Substantia nigra (tissue), 51 donors: ENCODE measurements at places on chromosomes 1 and 21.

DNA sequence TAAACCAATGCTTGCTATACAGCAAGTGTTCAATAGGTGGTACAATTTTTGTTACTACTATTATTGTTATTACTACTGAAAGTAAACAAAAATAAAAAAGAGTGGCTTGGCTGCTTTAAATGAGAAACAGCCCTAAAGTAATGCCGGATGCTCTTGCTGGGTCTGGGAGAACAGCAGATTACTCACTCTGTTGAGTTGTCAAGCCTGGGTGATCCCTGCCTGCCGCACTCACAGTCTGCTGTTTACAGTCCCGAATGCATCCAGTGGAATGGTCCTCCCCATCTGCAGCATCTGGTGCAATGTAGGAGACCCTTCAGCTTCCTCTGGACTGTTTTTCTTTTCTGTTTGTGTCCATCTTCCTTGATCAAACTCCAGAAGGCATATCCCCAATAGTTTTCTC lies 102.7 kb upstream of the IVNS1ABP start:
- DNase-seq, result no peak

DNA sequence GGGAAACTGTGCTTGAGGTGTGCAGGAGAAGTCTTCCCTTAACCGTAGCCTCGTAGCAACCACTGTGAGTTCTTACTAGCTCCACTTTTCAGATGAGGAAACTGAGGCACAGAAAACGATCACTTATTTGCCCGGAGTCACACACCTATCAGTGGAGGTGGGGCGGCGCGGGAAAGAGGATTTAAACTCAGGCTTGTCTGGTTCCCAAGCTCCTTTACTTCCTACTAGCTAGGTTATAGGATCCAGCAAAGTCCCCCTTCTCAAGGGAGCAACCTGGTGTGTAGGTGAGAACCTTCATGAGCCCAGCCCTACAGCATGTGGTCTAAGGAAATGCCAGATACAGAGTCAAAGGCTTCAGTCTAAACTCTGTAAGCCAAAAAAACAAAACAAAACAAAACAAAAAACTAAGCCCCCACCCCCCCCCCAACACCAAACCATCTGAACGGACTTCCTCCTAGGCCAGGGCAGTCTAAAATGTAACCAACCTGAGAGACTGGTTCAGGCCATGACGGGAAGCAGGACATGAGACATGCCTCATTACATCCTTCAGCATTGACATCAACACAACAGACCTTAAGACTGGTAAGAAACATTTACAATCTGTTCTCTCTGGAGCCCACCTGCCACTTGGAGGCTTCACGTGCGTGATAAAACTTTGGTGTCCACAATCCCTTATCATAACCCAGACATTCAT lies 709 bp upstream of the FBXO42 start:
- DNase-seq, result no peak

DNA sequence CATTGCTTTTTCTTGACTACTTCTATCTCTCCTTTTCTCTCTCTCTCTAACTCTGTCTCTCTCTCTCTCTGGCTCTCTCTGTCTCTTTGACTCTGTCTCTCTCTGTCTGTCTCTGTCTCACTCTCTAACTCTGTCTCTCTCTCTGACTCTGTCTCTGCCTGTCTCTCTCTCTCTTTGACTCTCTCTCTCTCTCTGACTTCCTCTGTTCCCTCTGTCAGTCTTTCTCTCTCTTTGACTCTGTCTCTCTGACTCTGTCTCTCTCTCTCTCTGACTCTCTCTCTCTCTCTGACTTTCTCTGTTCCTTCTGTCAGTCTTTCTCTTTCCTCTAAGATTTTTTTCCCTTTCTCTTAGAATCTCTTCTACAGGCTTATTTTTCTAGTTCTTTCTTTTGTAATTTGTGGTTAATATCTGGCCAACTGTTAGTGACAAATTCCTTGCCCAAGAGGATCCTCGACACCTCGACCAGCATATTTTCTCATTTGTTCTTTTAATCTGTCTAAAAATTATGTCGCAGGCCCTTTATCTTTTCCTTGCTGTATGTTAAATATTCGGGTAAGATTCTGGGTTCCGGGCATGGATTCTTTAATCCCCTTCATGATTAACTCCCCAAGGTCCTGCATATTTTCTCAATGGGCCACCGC lies at the start of gene ATAD3C:
TSS of gene ATAD3C (plus strand) at position 591 of the 641 bp plus-strand sequence. CDS start 995 bp downstream, outside the sequence.
- no peak for DNase-seq

DNA sequence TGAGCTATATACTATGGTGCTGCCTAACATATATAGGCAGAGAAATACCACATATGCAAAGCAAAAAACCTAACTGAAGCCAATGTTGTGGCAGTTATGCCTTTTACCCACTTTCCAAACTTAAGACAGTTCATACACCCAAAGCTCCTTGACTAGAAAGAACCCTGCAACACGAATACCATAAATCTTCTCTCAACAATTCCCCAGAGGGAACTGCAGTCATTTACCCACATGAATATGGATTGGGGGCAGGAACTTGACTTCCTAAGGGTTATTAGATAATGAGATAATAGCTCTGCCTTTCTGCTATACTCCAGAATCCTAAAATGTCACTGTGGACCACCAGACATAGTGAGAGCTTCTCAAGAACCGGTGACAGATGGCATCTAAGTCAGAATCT lies 2.9 kb upstream of the ASPM start:
- no peak for DNase-seq

- DNase-seq, result no peak
These were observed 48.2 kb upstream of the IRF2BP2 start for GRCh38 chr1:234658138-234658537.
